HCT116 (cell line): ENCODE measurements at places on chromosomes 3 and 15. TPM values are rescaled to one million over a fixed set of nuclear protein-coding genes. Genes with fewer than 3 reads are reported as not detected.

DNA sequence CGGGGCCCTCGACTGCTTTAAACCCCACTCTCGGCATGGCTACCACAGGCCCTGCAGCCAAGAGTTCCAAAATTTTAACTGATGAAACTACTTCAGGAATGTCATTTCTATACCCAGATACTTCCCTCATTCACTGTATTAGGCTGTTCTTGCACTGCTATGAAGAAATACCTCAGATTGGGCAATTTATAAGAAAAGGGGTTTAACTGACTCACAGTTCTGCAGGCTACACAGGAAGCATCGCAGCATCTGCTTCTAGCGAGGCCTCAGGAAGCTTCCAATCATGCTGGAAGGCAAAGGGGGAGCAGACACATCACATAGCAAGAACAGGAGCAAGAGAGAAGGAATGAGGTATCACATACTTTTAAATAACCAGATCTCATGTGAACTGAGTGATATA lies 21.6 kb upstream of the ALCAM start:
- no peaks in the 10 kb centered on the region for H3K27me3 ChIP-seq
- H3K36me3 ChIP-seq = no peaks in the 10 kb centered on the region
- no peak for DNase-seq
- no peak overlapping the region for H3K4me3 ChIP-seq
- H3K27ac ChIP-seq = no peak overlapping the region

QRICH1 gene
- total RNA-seq = 105 TPM

DNA sequence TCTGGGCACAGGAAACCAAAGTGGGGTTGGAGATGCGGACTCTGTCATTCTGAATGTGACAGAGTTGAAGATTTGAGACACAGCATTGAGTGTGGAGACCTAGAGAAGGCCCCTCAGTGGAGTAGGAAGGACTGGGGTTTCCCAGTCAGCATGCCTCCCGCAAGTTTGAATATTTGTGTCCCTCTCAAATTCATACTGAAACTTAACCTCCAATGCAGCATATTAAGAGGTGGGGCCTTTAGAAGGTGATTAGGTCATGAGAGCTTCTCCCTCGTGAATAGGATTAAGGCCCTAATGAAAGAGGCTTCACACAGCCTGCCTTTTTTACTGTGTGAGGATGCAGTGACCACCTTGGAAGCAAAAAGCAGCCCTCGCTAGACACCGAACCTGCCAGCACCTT lies 8.0 kb downstream of the HDDC3 start:
- no peaks in the 10 kb centered on the region for H3K36me3 ChIP-seq
- no peak overlapping the region for H3K4me3 ChIP-seq
- H3K27me3 ChIP-seq = no peaks in the 10 kb centered on the region
- peaks cover 4% of the 10 kb centered on the region; the same call in 1 of the 2 replicates for H3K4me1 ChIP-seq

IQGAP1 gene
- total RNA-seq = 113 TPM

DNA sequence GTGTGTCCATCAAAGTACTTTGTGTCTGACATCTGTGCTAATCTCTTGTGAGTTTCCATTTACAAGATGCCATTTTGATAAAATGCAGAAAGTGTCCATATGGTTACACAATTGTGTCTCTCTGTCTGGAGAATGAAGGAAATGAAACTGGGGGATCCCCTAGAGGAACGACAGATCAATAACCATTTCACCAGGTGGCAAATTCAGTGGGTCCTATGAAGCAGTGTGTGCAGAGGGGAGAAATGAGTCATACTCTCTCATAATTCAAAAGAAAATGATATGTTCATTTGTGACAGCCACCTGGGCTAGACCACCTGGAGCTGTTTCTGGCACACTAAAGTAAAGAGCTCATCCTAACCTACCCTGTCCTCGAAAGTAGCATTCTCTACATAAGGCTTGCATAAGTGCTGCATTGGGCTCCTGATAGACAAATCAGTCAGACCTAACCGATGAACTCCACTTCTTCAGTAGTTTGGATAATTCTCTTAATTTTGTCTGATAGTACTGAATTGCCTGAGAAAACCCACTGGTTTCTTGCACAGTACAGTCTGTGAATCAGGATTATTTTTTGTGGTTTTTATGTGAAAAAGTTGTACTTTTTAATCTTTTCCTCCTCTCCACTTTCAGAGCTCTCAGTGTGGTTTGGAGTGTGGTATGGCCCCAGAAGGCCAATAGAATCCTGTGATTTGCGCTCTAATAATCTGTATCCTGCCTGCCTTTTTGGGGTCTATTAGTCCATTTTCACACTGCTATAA lies 10.3 kb upstream of the CD47 start:
- no peaks in the 10 kb centered on the region for H3K36me3 ChIP-seq
- no peak for DNase-seq
- H3K4me3 ChIP-seq = no peak overlapping the region
- no peak overlapping the region for H3K27ac ChIP-seq

RAB27A gene
- total RNA-seq = 8.8 TPM

DNA sequence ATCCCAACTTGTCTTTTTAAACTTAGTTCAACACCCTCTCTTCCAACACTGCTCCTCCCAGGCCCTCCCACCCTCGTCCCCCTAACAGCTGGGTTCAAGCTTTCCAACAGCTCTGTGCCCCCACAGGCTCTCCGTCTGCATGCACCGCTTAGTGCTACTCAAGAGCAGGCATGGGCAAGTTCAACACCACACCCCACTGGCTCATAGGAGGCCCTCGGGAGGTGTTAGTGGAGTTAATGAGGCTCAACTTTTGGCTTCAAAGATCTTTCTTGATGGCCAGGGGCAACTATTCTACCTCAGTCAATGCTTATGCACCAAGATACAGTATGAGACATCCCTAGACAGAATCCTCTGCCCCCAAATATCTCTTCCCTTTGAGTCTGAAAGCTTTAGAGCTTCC lies 114.4 kb downstream of the ANP32A start:
- DNase-seq = no peak
- 0 out of 2 replicates have a peak, but pooled peaks cover 3% of the 10 kb centered on the region for H3K27me3 ChIP-seq
- no peaks in the 10 kb centered on the region for H3K4me1 ChIP-seq
- no peaks in the 10 kb centered on the region for H3K36me3 ChIP-seq
- no peak overlapping the region for H3K4me3 ChIP-seq
